Stimulated activated CD4-positive, alpha-beta T cell treated with anti-CD3 and anti-CD28 coated beads, Interleukin-1b, Interleukin-23, amount 100 ng/mL, for 48 hours (primary cell): ENCODE measurements at places on chromosomes 1 and 21.

- no peak for DNase-seq
Measured at GRCh38 chr1:91774520-91775203, 111.3 kb downstream of the TGFBR3 start.

- DNase-seq: no peak
Measured at GRCh38 chr1:99599678-99600175, 46.2 kb upstream of the PALMD start.

- DNase-seq: no peak
Measured at GRCh38 chr21:44059710-44060109, 47.5 kb upstream of the PWP2 start.

DNA sequence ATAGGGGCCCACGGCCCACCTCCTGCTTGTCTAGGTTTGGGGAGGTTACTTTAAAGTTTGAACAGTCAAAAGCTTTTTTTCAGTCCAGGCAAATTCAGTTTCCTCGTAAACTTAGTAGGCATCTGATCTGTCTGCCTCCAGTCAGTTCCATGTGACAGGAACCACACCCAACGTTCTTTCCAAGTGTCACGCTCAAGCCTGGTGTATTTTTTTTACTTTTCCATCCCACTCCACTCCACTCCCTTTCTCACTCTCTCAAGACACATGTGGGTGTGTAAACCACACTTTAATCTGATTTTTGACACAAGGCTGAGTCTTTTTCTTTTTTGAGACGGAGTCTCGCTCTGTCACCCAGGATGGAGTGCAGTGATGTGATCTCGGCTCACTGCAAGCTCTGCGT is 60.3 kb upstream of the GPR153 start:
- DNase-seq: no peak

DNA sequence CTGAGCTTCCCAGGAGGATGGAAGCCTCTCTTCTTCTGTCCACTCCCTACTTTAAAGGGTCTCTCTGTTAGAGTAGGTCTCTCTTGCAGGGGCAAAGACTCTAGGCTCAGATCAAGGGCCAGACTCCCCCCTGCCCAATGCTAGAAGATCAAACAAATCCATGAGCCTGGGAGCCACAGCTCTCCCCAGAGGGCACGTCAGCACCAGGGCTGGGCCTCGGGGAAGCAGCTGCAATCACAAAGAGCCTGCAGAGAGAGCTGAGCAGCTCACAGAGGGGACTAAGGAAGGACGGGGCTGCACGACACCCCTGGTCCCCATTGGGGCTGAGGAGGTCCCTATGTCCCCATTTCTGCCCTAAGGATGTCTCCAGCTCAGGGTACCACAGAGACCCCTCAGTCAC is 3.9 kb downstream of the CNTN2 start:
- DNase-seq: no peak

- DNase-seq: no peak
Measured at GRCh38 chr1:20685099-20685662, 24.0 kb upstream of the DDOST start.

DNA sequence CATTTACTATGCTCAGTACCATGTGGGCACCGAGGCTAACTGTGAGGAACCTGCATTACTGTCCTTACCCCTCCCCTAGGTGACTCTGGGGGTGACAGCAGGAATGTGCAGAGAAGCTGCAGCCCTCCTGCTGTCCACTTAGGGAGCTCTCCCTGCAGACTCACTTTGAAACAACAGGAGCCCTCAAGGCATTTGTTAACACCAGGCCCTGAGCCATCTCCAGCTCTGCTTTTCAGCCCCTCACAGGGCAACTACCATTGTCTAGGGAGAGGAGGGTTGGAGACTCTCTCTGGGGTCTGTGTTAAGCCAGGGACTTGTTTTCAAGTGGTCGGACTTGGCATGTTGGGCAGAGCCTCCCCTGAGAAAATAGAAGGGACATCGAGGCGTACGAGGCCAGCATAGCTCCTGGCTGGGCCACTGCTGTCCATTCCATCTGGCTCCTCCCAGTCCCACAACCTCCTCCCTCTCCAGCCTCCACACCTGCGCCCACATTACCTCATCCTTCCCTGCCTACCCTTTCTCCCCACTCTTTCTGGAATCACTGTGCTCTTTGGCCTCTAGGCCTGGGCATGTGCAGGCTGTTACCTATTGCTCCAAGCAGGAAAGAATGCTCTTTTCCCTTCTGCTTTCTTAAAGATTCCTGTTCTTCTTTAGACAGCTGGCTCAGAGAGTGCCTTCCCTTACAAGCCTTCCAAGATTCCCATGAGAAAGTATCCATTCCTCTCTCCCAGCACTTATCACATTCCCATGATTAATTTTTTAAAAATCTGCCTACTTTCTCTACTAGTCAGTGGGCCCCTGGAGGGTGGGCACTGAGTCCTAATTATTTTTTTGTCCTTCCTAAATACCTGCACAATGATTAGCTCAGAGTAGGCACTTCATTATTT is 102.7 kb upstream of the GCLM start:
- DNase-seq: no peak

- no peak for DNase-seq
Measured at GRCh38 chr1:88973520-88974137, 18.8 kb downstream of the KYAT3 start.

DNA sequence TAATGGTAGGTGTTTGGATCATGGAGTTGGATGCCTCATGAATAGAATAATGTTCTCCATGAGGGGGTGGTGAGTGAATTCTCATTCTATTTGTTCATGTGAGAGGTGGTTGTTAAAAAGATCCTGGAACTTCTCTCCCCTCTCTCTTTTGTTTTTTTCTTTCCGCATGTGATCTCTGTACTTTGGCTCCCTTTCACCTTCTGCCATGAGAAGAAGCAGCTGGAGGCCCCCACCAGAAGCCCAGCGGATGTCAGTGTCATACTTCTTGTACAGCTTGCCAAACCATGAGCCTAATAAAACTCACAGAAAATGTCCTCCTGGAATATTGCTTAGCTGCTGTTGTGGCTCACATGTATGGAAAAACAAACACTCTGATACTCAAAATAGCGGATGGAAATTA is 1212.3 kb upstream of the NCAM2 start:
- DNase-seq: no peak

DNA sequence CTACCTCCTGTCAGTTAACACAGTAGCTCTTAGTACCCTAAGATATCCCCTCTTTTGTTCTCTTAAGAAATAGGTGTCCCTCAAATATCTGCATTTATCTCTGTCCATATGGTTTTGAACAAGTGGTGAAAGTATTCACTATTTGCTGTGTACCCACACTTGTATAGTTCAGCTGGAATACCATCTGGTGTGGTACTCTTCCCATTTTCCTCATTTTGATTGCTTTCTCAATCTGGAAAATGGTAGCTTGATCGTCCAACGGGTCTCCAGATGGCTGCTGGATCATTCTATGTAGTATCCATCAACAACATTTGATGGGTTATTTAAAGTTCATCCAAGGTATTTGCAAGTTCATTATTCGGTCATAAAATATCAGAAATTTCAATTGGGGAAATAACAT is 100.3 kb upstream of the DPYD start:
- DNase-seq: no peak

DNA sequence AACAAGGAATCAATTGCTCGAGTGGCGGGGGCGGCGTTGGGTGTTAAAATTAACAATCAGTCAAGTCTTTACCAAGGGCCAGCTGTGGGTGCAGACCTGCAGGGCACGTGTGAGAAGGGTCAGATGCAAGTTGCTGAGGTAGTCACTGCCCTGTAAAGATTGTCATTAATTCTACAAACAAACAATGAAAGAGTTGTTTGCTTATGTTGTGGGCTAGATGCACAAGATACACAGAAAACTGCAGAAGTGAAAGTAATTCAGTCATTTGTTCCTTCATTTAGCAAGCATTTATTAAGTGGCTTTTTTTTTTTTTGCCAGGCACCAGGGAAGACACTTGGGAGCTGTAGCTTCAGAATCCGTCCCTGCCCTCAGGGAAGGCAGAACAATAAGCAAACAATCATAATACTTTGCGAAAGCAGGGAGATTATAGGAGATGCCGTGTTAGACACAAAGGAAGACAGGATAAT is 79.5 kb downstream of the NR5A2 start:
- DNase-seq: no peak

GRCh38 chr1:65971547-65971946 is 178.9 kb downstream of the PDE4B start:
- DNase-seq: no peak

GRCh38 chr1:6868660-6869380 is 83.6 kb downstream of the CAMTA1 start:
- DNase-seq: no peak

DNA sequence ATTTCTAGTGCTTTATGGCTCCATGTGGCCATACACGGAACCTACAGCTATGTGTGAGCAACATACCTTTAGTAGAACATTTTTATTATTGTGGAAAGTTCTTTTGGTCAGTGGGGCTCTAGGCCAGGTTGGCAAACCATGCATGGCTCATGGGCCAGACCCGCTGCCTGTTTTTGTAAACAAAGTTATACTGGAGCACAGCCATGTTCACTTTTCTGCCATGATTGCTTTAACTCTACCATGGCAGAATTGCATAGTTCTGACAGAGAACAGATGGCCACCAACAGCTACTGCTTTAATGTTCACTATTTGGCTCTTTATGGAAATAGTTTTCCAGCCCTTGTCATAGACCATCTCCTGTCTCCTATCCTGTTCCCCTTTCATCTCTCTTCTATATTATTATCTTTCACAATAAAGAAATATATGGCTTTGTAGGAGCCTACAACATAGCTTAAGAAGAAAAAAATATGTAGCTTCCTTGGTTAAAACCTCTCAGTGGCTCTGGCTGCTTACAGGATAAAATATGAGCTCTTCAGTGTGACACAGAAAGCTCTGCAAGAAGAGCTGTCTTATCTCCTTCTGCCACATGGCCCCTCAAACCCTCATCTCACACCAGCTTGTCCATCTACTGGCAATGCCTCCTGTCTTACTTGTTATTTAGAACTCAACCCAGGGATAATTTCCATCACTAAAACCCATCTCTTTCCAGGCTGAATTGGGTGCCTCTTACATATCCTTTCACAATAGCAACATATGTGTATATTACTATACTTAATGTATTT is 54.6 kb upstream of the RWDD3 start:
- DNase-seq: no peak

DNA sequence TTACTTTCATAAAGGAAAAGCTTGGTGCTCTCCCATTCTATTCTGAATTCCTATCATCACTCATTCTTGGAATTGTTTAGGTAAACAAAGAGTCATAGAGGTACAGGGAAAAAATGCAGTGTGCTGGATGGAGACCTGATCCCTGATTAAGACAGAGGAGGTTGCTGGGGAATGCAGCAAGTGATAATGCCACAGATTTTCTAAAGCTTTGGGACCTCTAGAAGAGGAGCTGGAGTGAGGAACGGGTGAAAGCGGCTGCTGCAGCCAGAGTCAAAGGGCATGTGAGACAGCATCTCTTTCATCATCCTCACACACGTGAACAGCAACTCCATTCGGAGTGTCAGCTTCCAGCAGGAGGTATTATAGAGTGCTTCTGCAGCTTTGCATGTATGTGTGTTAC is 54.9 kb upstream of the DIPK1A start:
- no peak for DNase-seq

DNA sequence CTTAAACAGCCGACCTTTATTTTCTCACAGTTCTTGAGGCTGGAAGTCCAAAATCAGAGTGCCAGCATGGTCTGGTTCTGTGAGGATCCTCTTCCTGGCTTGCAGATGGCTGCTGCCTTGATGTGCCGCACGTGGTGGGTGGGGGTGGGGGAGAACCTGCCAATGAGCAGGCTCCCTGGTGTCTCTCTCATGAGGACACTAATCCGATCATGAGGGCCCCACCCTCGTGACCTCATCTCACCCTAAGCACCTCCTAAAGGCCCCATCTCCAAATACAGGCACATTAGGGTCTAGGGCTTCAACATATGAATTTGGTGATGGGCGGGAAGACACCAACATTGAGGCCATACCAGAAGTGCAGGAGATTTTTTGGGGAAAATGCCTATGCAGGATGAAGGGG is 37.8 kb downstream of the ACTN2 start:
- DNase-seq: no peak

DNA sequence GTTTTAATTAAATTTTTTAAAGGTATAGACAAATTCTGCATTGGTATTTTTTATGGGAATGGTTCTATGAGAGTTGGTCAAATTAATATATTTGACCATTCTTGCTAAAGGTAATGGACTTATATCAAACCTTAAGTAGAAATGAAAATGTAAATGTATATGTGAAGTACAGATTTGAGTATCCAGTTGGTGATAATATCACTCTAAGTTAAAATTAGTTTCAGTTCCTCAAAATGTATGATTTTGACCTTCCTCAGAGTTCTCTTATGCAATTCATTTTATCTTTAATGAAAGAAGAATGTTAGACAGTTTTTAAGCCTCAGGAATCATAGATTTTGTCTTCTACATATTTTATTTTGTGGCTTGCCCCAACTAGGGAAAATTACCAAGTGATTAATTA is 1291.5 kb upstream of the B3GALT2 start:
- no peak for DNase-seq

DNA sequence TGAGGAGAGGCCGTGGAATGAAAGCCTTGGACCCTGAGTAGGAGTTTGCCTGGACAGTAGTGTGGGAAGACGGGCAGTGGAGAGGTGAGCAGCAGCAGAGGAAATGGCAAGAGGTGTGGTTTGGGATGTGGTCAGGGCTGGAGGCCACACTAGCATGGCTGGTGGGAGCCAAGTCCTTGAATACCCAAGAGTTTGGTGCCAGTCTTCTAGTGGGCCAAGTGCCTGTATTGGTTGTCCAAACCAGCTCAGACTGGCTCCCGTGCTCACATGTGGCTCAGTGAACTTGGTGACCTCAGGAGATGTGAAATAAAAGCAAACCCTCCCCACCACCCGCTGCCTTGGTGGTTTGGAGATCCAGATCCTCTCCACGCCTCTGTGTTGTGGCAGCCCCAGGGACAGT is 2.4 kb downstream of the GUCA2A start:
- DNase-seq: no peak

DNA sequence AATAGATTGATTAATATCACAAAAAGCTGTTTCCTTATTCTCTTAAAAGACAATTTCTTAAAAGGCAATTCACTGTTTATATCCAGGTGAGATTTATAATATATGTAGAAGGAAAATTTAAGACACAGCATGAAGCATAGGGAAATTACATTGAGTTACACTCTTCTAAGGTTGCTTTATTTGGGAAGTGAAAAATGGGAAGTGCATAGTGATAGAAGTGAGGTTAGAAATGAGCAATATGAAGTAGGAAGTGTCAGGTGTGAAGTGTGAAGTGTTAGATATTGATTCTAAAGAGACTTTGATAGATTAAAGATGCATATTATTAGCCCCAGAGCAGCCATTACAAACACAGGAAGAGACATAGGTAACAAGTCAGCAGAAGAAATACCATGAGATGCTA is 40.3 kb downstream of the FH start:
- DNase-seq: no peak

DNA sequence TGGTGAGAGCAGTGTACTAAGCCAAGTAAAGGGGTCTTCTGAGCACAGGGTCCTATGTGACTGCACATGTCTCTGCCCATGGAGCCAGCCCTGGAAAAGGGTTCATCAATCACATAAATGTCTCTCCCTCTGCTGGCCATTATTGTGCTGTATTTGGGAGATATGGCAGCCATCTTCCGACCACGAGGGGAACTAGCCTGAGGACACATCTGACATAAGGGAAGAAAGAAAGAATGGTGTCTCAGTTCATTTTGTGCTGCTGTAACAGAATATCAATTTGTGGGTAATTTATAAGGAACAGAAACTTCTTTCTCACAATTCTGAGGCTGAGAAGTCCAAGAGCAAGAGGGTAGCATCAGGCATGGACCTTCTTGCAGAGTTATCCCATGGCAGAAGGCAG is 55.1 kb upstream of the GJA5 start:
- DNase-seq: no peak

GRCh38 chr1:110235834-110236682 is 25.9 kb downstream of the KCNC4 start:
- peak; percentile 84 for DNase-seq
